ENCODE measurements at places on chromosomes 4 and X. TPM values are rescaled to one million over a fixed set of nuclear protein-coding genes. Genes with fewer than 3 reads are reported as not detected.

Gene HAND2
- 0.44 TPM for polyA plus RNA-seq

Gene TBC1D25
- polyA plus RNA-seq = 9.6 TPM

DNA sequence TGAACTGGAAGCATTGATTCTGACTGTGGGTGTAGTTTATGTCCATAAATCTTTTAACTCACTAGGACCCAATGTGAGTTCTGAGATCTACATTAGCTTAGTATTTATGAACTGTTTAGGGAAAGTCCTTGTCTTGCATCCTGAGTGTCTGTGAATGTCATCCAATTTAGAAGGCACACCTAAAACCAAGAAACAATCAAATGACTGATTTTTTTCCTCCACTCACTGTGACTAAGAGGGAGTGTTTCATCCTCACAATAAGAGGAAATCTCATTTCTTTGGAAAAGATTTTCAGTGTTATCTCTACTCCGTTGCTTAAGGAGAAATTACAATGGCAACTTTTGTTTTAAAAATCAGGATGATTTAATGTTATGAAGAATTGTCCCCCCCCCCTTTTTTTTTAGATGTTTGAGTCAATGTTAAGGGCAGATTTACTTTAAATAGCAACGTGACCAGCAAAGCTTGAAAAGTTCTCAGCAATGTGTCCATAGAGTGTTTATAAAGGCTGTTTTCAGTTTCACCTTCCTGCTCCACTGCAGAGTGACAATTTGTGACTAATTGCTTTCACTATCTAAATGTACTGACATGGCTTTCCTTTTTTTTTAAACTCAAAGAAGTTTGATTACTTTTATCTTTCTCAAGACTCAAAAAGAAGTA is 173.0 kb downstream of the SPCS3 start:
- no peak for DNase-seq

Gene PROM1
- 23.3 TPM for polyA plus RNA-seq

Gene ERCC6L
- 3.9 TPM for polyA plus RNA-seq

DNA sequence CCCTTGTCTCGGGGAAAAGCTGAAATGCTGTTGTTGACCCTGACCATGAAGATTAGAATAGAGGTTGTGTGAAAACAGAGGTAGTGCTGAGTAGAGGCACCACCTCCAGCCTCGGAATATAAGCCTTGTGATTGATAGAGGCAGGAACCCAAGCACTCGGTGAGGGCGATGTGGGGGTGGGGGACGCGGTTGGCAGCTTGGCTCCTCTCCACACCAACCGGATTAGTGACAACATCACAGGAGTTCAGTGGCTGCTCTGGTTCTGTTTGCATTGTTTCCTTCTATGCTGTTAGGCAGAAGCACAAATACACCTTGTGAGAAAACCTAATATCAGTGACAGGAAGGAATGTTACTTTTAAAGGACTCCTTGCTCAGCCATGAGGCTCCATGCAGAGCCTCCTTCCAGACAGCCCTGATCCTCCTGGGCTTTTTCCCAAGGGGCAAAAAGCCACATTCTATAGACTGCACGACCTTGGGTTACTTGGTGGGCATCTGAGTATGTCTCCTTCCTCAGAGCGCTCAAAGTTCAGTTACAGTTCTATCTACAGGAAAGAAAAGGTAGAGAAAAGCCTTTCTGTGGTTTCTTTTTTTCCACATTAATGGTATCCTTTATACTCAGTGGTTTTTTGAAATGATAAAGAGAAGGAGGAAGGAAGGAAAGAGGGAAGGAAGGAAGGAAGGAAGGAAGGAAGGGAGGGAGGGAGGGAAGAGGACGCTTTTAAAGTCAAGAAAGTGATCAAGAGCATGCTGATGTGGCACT is 150.4 kb upstream of the NOCT start:
- no peak for DNase-seq

Gene DCAF4L1
- polyA plus RNA-seq = 0.25 TPM

All from right lung (tissue), 10 donors.